ENCODE measurements at places on chromosomes 4 and X. TPM values are rescaled to one million over a fixed set of nuclear protein-coding genes. Genes with fewer than 3 reads are reported as not detected.

Gene F11
- not detected for total RNA-seq

Gene LGI2
- total RNA-seq: not detected

Gene P2RY8
- not detected for total RNA-seq

Gene AFM
- total RNA-seq: not detected

Gene HSD17B10
- 119 TPM for total RNA-seq

Gene ARHGAP10
- 20.1 TPM for total RNA-seq

Gene TBX22
- total RNA-seq: not detected

Gene F9
- total RNA-seq: not detected

Gene MFAP3L
- total RNA-seq: 0.97 TPM
